ENCODE measurements at places on chromosomes 4 and X. TPM values are rescaled to one million over a fixed set of nuclear protein-coding genes. Genes with fewer than 3 reads are reported as not detected.

The FAT4 gene
- 67.8 TPM for total RNA-seq

The RS1 gene
- total RNA-seq, result not detected

The BGN gene
- total RNA-seq, result 34.2 TPM

The FAM47B gene
- total RNA-seq, result not detected

All from thoracic aorta endothelial cell (primary cell).